ENCODE measurements at places on chromosomes 2 and 18. TPM values are rescaled to one million over a fixed set of nuclear protein-coding genes. Genes with fewer than 3 reads are reported as not detected.

Gene ADAM23
- total RNA-seq: 2.6 TPM

Gene DNAJC5G
- not detected for total RNA-seq

Gene GPD2
- total RNA-seq: 8.1 TPM

Gene EVA1A
- total RNA-seq: not detected

Gene COLEC11
- not detected for total RNA-seq

Gene NRBP1
- total RNA-seq: 48.4 TPM

Gene COL6A3
- total RNA-seq: 411 TPM

Gene CCDC148
- total RNA-seq: not detected

Gene HOXD11
- total RNA-seq: not detected

DNA sequence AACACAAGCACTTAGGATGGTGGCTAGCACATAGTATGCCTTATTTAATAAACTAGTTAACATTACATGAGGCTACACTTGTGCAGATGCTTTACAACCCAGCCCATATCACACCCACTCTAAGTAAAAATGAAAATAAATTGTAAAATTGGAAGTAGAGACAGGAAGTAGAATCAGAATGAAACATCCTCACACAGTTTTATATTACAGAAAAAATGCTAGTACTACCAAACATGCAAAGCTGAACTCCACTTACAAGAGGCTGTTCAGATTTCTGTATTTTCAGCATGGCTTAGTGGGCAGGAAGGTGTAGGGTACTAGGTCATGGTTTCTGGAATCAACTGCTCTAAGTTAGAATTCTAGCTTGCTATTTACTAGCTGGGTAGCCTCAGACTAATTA, 18.2 kb upstream of the CRIM1 start:
- DNase-seq: no peak
- no peak overlapping the region for H3K4me3 ChIP-seq
- H3K27me3 ChIP-seq: no peaks in the 10 kb centered on the region
- H3K4me1 ChIP-seq: no peaks in the 10 kb centered on the region

GRCh38 chr2:288758-289361, 969 bp upstream of the ALKAL2 start:
- peaks cover 52% of the 10 kb centered on the region for H3K27me3 ChIP-seq
- H3K4me1 ChIP-seq: peaks cover 31% of the 10 kb centered on the region
- H3K27ac ChIP-seq: peak overlapping the region; percentile 69
- peak overlapping the region; percentile 50 for H3K4me3 ChIP-seq
- no peak for DNase-seq

DNA sequence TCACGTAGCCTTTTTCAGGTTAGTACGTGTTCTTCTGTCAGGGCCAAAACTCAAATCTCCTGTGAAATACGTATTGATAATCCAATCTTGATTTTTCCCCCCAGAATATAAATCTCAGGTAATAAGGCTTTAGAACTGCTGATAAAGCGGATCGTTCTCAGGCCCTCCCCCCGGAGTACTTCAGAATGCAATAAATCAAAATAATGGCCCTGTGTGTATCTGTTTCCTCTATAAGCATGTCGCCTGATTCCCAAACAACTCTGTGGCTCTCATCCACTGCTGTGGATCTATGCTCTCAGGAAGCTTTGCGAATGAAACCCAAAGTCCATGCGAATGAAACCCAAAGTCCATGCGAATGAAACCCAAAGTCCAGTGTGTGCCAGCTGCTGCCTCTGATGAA, 49.4 kb downstream of the IMPA2 start:
- H3K4me1 ChIP-seq: peaks cover 8% of the 10 kb centered on the region
- H3K27ac ChIP-seq: no peak overlapping the region
- no peak overlapping the region for H3K4me3 ChIP-seq
- H3K36me3 ChIP-seq: peaks cover 53% of the 10 kb centered on the region

DNA sequence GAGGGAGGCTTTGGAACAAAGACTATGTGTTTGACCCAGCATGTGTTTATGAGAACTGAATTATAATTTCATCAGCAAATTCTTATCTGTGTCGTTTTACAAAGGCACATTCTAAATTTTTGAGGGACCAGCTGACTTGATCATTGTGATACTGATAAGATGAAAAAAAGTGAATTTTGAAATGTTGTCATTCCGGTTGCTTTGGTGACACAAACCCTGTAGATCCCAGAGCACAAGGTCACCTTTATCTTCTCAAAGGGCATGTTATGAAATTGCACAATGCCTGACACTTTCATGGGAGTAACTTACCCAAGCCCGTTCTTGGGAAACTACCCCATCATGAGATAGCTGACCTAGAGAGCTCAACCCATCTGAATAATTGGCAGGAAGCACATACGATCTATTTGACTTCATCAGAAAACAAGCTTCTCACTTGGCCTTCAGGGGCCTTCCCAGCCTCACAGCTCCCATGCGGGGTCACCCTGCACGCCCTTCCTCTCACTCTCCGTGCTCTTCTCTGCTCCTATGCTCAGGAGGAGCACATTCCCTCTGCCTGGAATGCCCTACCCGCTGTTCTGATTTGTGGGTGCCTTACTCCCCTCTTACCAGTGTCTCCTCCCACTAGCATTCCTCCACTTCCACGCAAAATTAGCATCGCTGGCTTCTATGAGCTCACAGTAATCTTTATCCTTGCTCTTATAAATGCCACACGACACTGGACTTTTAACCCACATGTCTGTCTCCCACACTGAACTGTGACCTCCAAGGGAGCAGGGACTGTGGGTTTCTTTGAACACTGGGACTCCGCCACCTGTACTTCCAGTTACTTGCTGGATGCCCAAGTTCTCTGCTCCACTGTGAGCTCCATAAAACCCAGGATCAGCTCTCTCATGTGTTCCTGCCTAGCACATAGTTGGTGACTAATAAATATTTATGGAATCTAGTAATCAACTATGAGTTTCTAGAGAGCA, 555.8 kb upstream of the ID2 start:
- no peaks in the 10 kb centered on the region for H3K4me1 ChIP-seq
- no peak overlapping the region for H3K4me3 ChIP-seq
- no peaks in the 10 kb centered on the region for H3K36me3 ChIP-seq
- H3K27ac ChIP-seq: no peak overlapping the region

DNA sequence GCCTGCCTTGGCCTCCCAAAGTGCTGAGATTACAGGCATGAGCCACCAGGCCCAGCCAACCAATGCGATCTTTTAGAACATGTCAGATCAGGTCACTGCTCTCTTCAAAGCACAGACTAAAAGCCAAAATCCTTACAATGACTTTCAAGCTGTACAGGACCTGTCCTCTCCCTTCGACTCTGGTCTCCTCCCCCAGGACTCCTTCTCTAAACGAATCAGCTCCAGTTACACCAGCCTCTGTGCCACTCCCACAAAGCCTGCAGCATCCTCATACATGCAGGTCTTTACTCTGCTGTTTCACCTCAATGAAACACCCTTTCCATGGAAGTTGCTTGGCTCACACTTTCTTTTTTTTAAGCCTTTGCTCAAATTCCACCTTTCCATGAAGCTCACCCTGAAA, 436.0 kb downstream of the METTL4 start:
- H3K4me1 ChIP-seq: no peaks in the 10 kb centered on the region
- DNase-seq: no peak
- no peaks in the 10 kb centered on the region for H3K36me3 ChIP-seq
- no peaks in the 10 kb centered on the region for H3K27me3 ChIP-seq
- H3K27ac ChIP-seq: no peak overlapping the region
- no peak overlapping the region for H3K4me3 ChIP-seq

DNA sequence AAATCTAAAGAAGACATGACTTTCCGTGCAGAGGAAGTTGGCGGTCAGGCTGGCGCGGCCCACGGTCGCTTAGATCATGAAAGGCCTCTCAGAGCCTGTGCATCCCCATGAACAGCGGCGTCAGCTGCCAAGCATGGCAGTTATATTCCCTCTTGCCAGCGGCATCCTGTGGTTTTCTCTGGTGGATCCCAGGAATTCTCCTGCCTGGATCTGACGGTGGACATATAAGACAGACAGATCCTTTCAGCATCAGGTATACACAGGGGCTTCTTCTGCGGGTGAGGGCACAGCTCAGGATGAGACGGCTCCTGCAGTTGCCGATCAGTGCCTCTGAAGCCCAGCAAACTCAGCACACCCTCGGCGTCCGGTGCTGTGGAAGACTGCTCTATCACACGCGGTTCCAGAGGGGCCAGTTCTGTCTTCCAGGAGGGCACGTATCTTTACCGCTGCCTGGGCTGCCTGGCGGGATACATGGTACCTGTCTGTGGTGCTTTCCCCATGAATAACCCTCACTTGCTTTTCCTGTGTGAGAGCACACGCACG, 157.8 kb downstream of the LDLRAD4 start:
- DNase-seq: no peak
- H3K27me3 ChIP-seq: no peaks in the 10 kb centered on the region

GRCh38 chr2:42999391-42999841, 207.0 kb upstream of the HAAO start:
- peaks cover 20% of the 10 kb centered on the region for H3K4me1 ChIP-seq
- peak; percentile 55 for DNase-seq
- no peaks in the 10 kb centered on the region for H3K36me3 ChIP-seq
- no peaks in the 10 kb centered on the region for H3K27me3 ChIP-seq

- peak; percentile 79 for DNase-seq
- H3K4me1 ChIP-seq: peaks cover 59% of the 10 kb centered on the region
- peaks cover 5% of the 10 kb centered on the region for H3K36me3 ChIP-seq
- H3K27me3 ChIP-seq: no peaks in the 10 kb centered on the region
- H3K27ac ChIP-seq: peak overlapping the region; percentile 95
Observed at GRCh38 chr18:3595369-3596273, 145.6 kb downstream of the TGIF1 start.

DNA sequence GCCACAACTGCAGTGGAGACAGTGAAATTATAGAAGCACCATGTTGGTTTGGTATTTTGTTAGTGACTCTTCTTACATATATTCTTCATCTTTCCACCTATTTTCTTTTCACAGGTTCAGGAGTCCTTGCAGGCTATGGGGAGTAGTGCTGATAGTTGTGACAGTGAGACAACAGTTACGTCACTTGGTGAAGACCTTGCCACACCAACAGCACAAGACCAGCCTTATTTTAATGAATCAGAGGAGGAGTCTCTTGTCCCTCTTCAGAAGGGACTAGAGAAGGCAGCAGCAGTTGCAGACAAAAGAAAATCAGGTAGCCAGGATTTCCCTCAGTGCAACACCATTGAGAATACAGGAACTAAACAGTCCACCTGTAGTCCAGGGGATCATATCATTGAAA, 23.6 kb downstream of the ITPRID2 start:
- H3K4me3 ChIP-seq: no peak overlapping the region
- H3K36me3 ChIP-seq: peaks cover 95% of the 10 kb centered on the region
- no peaks in the 10 kb centered on the region for H3K27me3 ChIP-seq
- H3K27ac ChIP-seq: no peak overlapping the region

DNA sequence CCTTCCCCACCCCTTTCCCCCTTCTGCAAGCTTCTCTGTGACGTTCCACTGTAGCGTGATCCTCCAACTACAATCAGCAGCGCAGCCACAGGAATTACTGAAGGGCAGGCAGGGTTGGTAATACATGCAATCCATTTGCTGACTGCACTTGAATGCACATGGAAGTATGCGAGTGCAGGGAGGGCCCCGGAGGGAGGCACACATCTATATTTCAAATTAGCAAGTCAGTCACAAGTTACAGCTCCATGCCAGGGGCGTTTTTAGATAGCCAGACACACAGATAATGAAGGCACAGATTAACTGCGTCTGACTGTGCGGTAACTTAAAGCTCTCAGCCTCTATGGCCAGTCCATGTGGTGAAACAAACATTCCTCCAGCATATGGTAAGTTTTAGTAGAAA, 209.2 kb upstream of the GATA6 start:
- H3K36me3 ChIP-seq: no peaks in the 10 kb centered on the region
- H3K4me1 ChIP-seq: no peaks in the 10 kb centered on the region
- no peak for DNase-seq
- no peak overlapping the region for H3K4me3 ChIP-seq

DNA sequence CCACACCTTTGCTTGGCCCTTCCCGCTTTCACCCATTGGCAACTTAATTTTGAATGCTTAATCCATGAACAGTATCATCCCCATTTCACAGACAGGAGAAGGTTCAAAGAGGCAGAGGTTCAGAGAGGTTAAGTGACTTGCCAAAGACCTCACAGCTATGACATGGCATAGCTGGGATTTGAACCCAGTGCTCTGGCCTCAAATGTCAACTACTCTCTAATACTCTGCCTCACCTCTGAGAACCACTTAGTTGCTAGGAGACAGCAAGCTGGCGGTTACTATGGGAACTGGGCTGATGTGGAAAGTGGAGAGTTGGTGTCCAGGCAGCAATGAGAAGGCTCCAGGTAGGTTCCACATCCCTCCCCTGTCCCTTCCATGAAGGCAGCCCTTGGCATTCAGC, 15.8 kb upstream of the PRSS56 start:
- H3K36me3 ChIP-seq: no peaks in the 10 kb centered on the region
- H3K27me3 ChIP-seq: peaks cover 61% of the 10 kb centered on the region
- peak; percentile 49 for DNase-seq
- H3K4me1 ChIP-seq: peaks cover 21% of the 10 kb centered on the region
- no peak overlapping the region for H3K4me3 ChIP-seq
- H3K27ac ChIP-seq: no peak overlapping the region

- no peaks in the 10 kb centered on the region for H3K4me1 ChIP-seq
- H3K4me3 ChIP-seq: no peak overlapping the region
- H3K36me3 ChIP-seq: no peaks in the 10 kb centered on the region
- no peak for DNase-seq
Observed at GRCh38 chr2:145060876-145061275, 541.0 kb upstream of the ZEB2 start.

GRCh38 chr2:68238955-68239822, 13.1 kb downstream of the PPP3R1 start:
- H3K27ac ChIP-seq: no peak overlapping the region
- DNase-seq: no peak
- peaks cover 99% of the 10 kb centered on the region for H3K4me1 ChIP-seq
- no peaks in the 10 kb centered on the region for H3K36me3 ChIP-seq
- no peak overlapping the region for H3K4me3 ChIP-seq

DNA sequence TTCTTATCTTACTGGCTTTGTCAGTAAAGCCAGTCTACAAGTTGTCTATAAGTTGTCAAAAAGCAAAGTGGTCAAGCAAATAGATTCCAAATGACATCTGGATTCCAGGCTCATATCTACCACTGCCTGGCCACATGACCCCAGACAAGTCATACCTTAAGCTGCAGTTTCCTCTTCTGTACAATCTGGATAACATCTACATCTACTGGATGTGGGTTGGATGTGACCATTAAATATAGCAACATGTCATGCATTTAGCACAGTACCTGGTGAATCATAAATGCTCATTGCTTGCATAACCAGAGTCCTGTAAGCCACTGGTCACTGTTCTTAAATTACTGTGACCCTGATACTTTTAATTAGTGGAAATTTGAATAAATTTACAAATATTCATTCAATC, 16.8 kb downstream of the COBLL1 start:
- H3K27ac ChIP-seq: no peak overlapping the region
- peaks cover 53% of the 10 kb centered on the region for H3K4me1 ChIP-seq
- no peaks in the 10 kb centered on the region for H3K27me3 ChIP-seq
- DNase-seq: no peak
- no peak overlapping the region for H3K4me3 ChIP-seq

GRCh38 chr2:14516844-14517243, 115.7 kb upstream of the LRATD1 start:
- no peak overlapping the region for H3K27ac ChIP-seq
- no peak for DNase-seq
- no peaks in the 10 kb centered on the region for H3K27me3 ChIP-seq
- H3K4me3 ChIP-seq: no peak overlapping the region
- no peaks in the 10 kb centered on the region for H3K4me1 ChIP-seq

Data from stomach (tissue), 19 donors.